Activated CD4-positive, alpha-beta T cell treated with anti-CD3 and anti-CD28 coated beads, Interleukin-2, amount 10 ng/mL, durations not matched to agents 7 days and 5 days (primary cell): ENCODE measurements at places on chromosomes 5 and 9.

DNA sequence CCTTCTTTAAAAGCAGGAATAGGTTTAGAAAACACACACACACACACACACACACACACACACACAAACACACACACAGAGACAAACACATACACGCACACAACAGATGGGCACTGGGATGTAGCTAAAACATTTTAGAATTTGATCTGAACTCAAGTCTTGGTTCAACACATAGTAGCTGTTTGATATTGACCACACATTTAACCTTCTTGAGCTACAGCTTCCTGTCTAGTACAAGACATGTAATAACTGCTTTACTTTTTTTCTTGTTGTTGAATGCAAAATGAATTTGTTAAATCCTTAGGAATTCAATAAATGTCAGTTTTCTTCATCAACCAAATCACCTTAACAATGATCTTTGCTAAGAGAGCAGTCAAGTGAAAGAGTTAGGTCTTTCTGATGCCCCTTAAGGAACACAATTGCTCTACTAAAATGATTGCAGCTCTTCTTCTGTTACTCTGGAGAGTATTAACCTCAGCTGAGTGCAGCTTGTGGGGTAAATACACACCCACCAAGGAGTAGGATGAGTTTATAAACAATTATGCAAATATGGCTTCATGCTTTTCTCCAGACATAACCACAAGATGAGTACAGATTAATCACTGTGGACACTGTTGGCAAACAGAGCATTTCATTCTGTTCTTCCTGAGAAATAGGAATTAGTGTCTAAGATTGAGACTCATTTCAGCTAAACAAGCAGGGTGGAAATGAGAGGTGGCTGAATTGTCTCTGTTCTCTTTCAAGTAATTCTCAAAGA is 302.9 kb upstream of the PAPPA start:
- no peak overlapping the region for H3K27ac ChIP-seq
- H3K27me3 ChIP-seq, result no peaks in the 10 kb centered on the region
- H3K36me3 ChIP-seq, result no peaks in the 10 kb centered on the region
- no peak for DNase-seq

DNA sequence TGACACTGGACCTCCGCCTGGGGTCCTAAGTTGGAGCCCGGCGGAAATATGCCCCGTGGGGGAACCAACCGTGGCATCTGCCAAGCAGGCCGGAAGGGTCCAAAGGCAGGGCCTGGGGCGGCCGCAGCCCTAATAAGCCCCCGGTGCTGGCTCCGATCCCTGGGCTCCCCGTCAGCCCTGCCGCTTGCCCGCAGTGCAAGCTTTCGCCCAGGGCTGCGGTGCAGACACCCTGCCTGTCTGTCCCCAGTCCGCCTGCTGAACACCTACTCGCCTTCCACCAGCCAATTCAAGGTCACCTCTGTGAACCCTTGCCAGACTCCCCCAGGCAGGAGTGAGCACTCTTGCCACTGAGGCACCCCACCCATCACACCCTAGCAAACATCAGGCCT is 502 bp upstream of the PTGR1 start:
- H3K27me3 ChIP-seq, result peaks cover 39% of the 10 kb centered on the region
- H3K4me1 ChIP-seq, result peaks cover 21% of the 10 kb centered on the region
- no peaks in the 10 kb centered on the region for H3K36me3 ChIP-seq
- DNase-seq, result no peak
- no peak overlapping the region for H3K27ac ChIP-seq
- peak overlapping the region; percentile 76 for H3K4me3 ChIP-seq

- H3K4me3 ChIP-seq, result no peak overlapping the region
- no peaks in the 10 kb centered on the region for H3K4me1 ChIP-seq
These were observed 31.6 kb upstream of the GARNL3 start for GRCh38 chr9:127232833-127233549.

DNA sequence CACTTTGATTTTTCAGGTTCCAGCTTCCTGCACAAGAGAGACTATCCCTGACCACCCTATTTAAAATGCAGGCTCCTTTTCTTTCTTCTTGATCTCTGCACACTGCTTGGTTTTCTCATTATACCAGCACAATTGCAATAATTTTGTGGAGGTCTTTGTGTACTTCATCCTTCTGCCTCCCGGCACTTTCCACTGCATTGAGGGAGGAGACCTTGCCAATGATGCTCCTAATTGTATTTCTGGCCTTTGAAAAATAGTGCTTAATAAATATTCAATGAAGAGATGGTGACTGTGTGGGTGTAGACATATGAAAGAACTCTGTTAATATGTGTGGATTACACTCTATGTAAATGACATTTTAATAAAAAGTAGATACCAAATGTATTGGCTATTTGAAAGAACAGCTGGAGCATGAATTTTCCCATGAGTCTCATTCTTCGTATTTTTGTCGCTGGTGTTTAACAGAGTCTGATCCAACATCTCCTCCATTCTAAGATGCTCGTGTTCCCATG is 42.1 kb downstream of the FOXI1 start:
- no peaks in the 10 kb centered on the region for H3K36me3 ChIP-seq
- no peak overlapping the region for H3K4me3 ChIP-seq
- DNase-seq, result no peak
- no peak overlapping the region for H3K27ac ChIP-seq
- peaks cover 5% of the 10 kb centered on the region for H3K27me3 ChIP-seq

GRCh38 chr5:74311961-74312360 is 328.6 kb downstream of the ENC1 start:
- no peak overlapping the region for H3K4me3 ChIP-seq
- no peak overlapping the region for H3K27ac ChIP-seq
- H3K27me3 ChIP-seq, result peaks cover 15% of the 10 kb centered on the region
- no peaks in the 10 kb centered on the region for H3K36me3 ChIP-seq

GRCh38 chr5:79225026-79225425 is 10.9 kb upstream of the JMY start:
- no peak for DNase-seq
- H3K4me1 ChIP-seq, result peaks cover 5% of the 10 kb centered on the region
- no peaks in the 10 kb centered on the region for H3K36me3 ChIP-seq
- H3K27ac ChIP-seq, result no peak overlapping the region

DNA sequence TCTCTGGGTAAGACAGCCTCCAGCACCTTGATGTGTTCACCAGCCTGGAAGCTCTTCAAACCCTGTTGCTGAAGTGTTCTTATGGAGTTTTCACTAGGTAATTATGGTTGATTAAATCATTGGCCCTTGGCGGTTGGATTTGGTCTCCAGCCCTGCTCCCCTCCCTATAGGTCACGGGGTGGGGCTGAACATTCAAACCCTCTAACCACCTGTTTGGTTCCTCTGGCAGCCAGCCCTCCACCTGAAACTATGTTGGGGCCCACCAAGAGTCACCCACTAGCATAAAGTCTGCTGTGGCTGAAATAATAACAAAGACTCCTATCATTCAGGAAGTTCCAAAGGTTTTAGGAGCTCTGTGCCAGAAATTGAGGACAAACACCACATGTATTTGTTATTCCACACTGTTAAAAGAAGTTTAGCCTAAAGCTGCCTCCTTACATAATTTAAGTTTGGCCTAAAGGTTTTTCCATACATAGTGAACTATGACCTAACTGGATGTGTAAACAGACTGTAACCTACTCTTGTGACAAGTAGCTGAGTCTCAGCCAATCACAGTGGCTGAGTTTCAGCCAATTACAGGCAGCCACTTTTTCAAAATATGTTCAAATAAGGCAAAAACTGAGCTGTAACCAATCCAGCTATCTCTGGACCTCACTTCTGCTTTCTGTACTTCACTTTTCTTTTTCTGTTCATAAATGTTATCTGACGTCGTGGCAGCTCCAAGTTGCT is 34.8 kb downstream of the TMEM252 start:
- H3K27ac ChIP-seq, result no peak overlapping the region
- no peak overlapping the region for H3K4me3 ChIP-seq
- no peaks in the 10 kb centered on the region for H3K4me1 ChIP-seq
- DNase-seq, result no peak

DNA sequence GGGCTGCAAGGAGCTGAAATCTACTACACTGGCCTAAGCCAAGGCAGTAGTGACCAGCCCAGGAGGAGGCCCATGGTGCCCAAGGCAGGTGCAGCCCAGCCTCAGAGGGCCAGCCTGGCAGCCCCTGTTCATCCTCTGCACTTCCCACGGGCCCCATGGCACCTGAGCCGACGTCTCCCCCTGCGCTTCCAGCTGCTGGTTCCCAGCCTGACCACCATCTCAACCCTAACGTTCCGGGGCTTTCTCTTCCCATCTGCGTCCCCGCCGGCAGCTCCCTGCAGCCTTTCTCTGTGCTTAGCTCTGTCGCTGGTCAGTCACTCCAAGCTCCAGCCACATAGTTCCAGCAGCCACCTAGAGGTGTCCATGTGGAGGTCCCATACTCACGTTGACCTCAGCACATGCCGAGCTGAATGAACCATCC is 105.5 kb upstream of the LMX1B start:
- no peak overlapping the region for H3K4me3 ChIP-seq
- no peak for DNase-seq
- no peaks in the 10 kb centered on the region for H3K36me3 ChIP-seq
- no peaks in the 10 kb centered on the region for H3K4me1 ChIP-seq
- no peak overlapping the region for H3K27ac ChIP-seq
- peaks cover 24% of the 10 kb centered on the region for H3K27me3 ChIP-seq

DNA sequence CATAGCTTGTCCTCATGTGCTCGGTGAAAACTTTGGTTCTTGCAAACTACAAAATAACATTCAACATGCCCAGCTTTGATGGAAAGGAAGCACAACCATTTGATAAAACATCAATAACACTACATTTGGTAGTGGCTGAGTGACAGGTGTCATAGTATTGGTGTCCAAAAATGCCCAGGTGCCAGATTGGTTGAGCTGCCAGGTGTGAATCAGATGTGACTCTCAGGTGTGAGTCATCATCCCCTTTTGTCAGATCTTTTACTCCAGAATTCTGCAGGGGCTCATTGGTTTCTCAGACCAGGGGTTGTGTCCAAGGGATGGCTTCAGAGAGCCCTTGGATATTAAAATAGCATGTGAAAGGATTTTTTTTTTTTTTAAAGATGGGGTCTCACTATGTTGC is 22.5 kb upstream of the POMT1 start:
- H3K4me1 ChIP-seq, result peaks cover 2% of the 10 kb centered on the region
- DNase-seq, result no peak
- H3K27ac ChIP-seq, result peak overlapping the region; percentile 57
- H3K36me3 ChIP-seq, result peaks cover 65% of the 10 kb centered on the region
- no peaks in the 10 kb centered on the region for H3K27me3 ChIP-seq
